ENCODE measurements at places on chromosomes 12 and 14. TPM values are rescaled to one million over a fixed set of nuclear protein-coding genes. Genes with fewer than 3 reads are reported as not detected.

- no peak for DNase-seq
Observed at GRCh38 chr12:51846911-51847642, 1.4 kb downstream of the FIGNL2 start.

- no peak for DNase-seq
Observed at GRCh38 chr12:121805171-121806008, 1.6 kb downstream of the SETD1B start.

GRCh38 chr14:65600742-65601141, 188.2 kb downstream of the FUT8 start:
- no peak for DNase-seq

GRCh38 chr14:99744873-99745224, 48.4 kb upstream of the EML1 start:
- no peak for DNase-seq

DNA sequence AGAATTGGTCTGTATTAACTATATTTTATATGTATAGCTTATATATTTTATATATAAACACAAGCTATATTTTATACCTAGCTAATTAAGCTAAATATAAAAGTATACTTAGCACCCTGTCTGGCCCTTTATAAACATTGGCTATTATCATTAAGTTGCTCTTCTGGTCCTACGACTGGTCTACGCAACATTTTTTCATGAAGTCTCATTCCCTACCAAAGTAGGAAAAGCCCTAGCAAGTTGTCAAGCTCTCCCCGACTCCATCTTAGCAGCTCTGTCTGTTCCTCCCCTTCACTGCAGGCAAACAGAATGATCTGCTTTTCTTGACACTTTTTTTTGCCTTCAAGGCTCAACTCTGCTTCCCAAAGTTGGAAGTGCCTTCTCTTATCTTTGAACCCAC, 36.7 kb upstream of the ELK3 start:
- no peak for DNase-seq

- DNase-seq = no peak
Observed at GRCh38 chr12:79453820-79454219, 236.9 kb downstream of the PAWR start.

GRCh38 chr12:121026274-121027045, 10.2 kb upstream of the C12orf43 start:
- no peak for DNase-seq

DNA sequence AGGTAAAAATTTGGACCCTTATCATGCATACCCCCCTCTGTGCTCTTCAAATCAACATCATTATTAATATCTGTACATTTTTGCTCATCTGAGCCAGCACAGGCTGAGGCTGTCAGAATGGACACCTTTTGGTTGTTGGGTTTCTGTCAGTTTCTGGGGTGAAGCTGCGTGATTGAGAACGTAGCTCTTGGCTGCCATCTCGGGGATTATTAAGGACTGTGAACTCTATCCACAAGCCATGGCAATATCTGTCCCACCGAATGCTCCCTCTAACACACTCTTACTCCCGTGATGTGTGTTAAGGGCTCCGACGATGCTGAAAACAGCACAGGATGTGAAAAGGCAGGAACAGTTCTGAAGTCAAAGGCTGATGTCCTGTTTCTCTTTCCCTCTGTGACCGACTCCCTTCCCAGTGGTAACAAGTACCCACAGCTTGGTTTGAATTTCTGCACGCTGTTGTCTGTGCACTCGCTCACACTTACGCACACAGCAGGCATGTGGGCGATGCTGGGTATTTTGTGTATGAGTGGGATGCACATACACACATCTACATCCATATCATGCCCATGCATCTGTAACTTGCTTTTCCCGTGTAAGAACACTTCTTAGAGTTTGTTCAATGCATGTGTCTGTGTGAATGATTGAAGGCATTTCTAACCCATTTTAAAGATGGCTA, 405.6 kb downstream of the TMEM121 start:
- DNase-seq = no peak

GRCh38 chr14:55707365-55707804, 127.4 kb downstream of the KTN1 start:
- DNase-seq = no peak

GRCh38 chr12:130132831-130133511, 29.3 kb upstream of the FZD10 start:
- DNase-seq = no peak

- no peak for DNase-seq
Observed at GRCh38 chr12:10361622-10362021, 28.2 kb downstream of the KLRK1 start.

DNA sequence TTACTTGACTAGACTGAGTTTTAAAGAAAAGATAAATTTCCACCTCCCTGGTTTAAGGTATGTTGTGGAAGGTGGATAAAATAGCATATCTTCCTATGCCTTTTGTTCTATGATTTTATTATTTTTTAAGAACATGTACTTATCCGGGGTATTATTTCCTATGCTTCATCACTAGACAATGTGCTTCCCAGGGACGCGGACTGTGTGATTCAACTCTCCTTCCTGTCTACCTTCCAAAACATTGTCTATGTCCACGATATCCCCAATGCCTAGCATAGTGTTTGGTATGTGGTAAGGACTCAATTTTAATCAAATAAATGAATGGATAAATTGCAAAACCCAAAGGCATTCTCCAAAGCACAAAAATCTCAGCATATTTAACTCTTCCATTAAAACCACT, 8.3 kb upstream of the CCND2 start:
- DNase-seq = no peak

- DNase-seq = no peak
Observed at GRCh38 chr12:2785017-2785416, 9.8 kb upstream of the FKBP4 start.

GRCh38 chr12:94637390-94638113, 12.8 kb downstream of the TMCC3 start:
- no peak for DNase-seq

DNA sequence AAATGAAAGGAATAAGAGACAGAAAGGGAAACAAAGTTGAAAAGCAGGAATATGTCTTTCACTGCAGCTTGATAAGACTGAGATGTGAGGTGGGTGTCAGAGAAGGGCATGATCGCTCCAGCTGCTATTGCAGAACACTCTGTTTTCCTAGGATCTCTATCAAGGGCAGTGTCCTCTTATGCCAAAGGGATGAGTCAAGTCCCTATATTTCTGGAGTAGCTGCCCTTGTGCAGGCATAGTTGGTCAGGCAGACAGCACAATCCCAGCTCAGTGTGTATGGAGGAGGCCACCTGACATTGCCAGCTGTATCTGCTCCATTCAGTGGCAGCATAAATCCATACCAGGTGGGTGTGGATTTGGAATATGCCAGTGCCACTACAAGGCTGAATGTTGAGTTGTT, 101.6 kb downstream of the DAD1 start:
- DNase-seq = no peak

GRCh38 chr14:30484976-30485375, 74.0 kb upstream of the G2E3 start:
- no peak for DNase-seq

GRCh38 chr14:61326146-61326545, 4.8 kb downstream of the PRKCH start:
- no peak for DNase-seq

DNA sequence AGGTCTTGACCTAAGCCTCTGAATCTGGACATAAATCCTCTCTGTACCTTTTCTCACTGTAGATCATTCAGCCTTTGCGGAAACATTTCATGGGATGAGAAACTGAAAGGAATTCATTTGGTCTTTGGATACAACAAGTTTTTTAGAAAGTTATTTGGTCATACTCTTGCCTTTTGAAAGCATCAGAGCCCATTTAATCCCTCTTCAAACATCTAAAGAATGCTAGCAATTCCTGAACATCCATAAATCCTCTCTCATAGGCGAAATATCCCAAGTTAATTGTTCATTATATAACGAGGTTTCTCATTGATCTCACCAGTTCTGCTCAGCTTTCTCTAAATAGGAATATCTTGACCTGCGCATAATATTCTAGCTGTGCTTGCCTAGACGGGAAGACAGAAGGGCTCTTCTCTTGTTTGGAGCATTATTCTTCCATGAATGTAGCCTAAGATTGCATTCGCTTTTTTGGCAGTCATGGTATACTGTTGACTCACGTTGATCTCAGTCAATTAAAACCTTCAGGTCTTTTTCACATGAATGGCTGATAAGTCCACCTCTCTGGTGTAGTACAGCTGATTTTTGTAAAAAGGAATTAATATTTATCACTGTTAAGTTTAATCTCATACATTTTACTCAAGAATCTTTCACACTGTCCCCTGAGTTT, 24.1 kb downstream of the NTN4 start:
- DNase-seq = no peak

- no peak for DNase-seq
Observed at GRCh38 chr14:74263181-74263580, 23.9 kb downstream of the VSX2 start.

DNA sequence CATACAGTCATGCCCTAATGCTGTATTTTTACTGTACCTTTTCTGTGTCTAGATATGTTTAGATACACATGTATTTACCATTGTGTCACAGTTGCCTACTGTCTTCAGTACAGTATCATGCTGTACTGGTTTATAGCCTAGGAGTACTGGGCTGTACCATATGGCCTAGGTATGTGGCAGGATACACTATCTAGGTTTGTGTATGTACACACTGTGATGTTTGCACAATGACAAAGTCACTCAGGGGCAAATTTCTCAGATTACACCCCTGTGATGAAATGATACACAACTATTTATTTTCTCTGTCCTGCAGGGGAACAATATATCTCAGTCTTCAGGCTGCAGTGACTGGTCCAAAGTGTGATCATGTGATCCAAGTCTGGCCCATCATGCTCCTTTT, 1076.1 kb downstream of the VRK1 start:
- no peak for DNase-seq

- no peak for DNase-seq
Observed at GRCh38 chr14:92647797-92648279, 100.6 kb downstream of the LGMN start.

C12orf60 gene
- total RNA-seq = 0.84 TPM

PARP2 gene
- 25.3 TPM for total RNA-seq

OASL gene
- 0.21 TPM for total RNA-seq

MSI1 gene
- total RNA-seq = 1.0 TPM

TMEM132C gene
- total RNA-seq = not detected

AKAP3 gene
- total RNA-seq = 1.1 TPM

PPP1R36 gene
- total RNA-seq = 1.3 TPM

Data from osteocyte (in vitro differentiated cells).